Astrocyte of the spinal cord (primary cell): ENCODE measurements at places on chromosomes 4 and X.

- DNase-seq: peak; percentile 57
These were observed 37.0 kb upstream of the ATP6AP2 start for GRCh38 chrX:40543661-40544328.

DNA sequence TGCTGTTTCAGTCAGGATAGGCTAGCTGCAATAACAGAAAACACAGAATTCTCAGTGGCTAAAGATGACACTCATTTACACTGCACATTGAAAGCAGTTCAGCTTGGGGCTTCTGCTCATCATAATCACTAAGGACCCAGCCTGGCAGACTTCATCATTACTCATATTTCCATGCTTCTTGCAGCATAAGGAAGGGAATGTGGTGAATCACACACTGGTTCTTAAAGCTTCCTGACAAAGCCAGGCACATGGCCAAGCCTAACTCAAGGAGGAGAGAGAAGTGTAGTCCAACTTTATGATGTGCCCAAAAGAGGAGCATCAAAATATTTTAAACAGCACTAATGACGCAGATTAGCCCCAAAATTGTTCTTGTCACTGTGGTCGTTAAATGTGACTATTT is 186.5 kb downstream of the BANK1 start:
- peak; percentile 95 for DNase-seq

DNA sequence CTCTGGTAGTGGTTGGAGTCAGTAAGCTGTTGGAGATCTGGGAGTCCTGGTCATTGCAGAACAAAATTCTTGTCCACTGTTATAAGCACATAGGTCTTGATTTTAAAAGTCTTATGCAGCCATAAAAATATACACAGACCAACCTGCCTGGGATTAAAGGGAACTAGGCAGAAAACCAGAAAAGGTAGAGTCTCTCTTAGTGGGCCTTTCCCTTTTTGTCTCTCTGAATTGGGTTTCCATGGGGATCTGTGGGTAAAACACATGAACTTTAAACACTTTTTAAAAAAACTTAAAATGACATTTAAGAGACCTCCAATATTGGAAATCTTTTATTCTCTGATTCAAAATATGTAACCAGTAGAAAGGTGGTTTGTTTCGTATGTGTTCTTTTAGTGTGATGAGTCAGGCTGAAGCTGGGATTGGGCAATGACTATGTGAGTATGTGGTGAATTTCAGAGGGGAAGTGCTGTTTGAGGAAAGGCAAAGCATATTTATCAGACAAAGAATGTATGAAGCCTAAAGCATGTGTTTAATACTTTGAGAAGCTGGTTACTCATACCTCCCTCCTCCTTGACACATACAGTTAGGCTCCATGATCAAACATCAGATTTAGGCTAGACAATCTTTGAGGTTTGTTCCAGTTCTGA is 29.6 kb downstream of the SLC16A2 start:
- DNase-seq: peak; percentile 92

DNA sequence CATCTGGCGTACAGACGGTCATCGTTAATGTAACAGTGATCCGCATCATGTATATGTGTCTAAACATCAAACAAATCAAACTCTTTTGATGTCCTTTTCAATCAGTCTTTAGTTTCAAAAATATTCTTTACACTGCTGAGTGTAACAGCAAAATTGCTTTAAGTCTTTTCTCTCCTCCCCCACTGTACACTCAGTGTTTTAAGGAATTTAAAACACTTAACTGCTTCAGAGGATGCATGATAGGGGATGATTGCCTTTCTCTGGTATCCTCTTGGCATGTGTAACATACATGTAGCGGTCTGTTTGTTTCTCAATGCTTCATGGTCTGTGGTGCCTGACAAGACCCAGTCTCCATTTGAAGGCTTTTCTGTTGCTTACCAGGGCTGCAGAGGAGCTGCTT is 41.6 kb downstream of the LIMCH1 start:
- DNase-seq: no peak

DNA sequence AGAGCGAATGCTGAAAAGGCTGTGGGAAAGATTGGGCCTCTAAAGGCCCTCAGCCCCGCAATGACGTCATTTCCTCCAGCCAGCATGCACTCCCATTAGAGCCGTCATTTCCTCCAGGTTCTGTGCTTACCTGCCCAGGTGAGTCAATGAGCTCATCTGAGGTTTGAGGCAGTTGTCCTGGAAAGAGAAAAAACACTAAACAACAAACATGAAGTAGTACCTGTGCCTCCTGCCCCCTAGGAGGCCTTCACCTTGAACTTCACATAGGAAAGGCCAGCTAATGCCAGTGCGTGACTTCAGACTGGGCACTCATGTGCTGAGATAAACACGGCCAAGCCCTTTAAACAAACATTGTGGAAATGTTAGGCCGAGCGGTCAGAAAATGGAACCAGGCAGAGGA is 55.9 kb downstream of the FHDC1 start:
- no peak for DNase-seq

DNA sequence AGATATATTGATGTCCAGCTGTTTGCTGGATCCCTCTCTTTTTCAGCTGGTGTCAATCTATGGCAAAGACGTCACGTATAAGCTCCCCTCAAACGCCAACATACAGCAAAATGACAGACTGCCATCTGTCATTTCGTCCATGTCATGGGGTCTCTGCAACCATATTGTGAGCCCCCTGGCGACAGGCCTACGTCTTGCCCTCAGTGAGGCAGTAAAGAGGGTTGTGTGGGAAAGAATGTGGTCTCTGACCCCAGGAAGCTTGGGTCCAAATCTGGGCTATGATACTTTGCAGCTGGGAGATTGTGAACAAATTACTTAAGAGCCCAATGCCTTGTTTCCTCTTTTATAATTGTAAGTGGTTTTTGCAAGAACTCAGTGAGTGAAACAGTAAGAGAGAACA is 7.4 kb downstream of the SUPT20HL2 start:
- no peak for DNase-seq

- no peak for DNase-seq
These were observed 84.7 kb downstream of the RASL11B start for GRCh38 chr4:52946855-52947254.

DNA sequence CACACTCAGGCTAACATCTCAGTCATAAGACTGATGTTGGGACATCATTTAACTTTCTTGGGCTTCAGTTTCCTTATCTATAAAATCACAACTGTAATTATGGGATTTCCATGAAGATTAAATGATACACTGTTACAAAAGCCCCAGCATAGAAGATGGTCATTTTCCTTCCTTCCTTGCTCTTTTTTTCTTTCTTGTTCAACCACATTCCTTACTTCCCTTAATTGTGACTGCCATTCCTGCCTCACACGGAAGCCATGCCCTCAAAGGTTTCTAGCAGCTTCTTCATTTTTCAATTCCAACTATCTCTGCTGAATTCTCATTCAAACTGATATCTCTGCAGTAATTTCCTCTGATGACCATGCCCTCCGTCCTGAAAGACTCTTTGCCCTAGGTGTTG is 311.8 kb downstream of the PPP3CA start:
- no peak for DNase-seq

- peak; percentile 69 for DNase-seq
These were observed 28.0 kb upstream of the NSUN7 start for GRCh38 chr4:40721730-40722171.

- DNase-seq: no peak
These were observed 230.8 kb downstream of the CFAP299 start for GRCh38 chr4:80566203-80566872.

DNA sequence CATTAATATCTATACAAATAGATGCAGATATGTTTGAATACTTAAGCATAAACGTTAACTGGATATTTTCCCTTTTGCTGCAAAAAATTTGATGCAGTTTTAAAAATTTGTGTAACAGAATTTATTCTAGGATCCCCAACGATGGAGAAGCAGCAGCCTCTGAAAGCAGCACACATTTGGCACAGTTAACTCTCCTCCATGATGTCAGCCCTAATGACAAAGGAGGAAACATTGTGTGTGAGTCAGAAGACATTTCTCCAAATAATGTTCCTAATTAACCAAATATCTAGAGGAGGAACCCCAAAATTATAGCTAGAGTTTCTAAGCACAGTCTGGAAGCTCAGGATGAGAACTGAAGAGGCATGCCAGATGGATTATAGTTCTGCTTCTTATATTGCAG is 281.9 kb upstream of the MAD2L1 start:
- no peak for DNase-seq

- DNase-seq: no peak
These were observed 78.8 kb downstream of the EVC2 start for GRCh38 chr4:5629542-5629941.

GRCh38 chr4:20395160-20395773 is 143.6 kb downstream of the SLIT2 start:
- DNase-seq: no peak

DNA sequence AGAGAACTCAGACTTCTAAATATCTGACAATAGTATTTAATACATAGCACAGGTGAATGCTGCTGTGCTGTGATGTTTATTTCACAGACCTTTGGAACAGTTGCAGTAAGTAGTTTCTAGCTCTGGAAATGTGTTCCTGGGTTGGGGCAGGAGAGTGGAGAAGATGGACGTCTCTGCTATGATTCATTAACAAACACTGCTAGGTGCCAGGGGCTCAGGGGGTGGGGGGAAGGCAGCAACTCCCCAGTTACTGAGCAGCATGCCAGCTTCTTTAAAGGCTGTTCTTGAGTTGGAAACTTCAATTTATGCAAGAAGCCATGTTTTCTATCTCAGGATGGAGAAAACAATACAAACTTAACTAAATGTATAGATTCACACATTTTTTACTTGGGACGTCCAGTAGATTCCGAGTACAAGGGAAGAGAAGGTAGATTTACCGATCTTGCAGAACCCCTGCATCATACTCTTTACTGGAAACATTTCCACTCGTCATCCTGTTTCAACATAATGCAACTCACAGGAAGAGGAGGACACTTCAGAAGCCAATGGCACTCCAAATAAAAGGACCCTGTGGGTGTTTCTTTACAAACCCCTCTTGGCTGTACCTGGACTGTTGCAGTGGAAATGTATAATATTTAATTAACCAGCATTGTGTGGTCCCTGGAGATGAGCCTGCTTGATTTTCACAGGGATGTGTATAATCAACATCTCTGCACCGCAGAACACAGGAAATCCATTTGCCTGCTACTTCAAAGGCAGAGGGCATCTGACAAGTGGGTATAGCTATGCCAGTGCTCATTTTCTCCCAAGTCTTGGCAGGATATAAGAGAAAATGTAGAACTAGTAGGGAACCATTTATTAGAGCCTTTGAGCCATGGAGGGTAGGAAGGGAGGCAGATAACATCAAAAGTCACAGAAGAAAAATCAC is 171.4 kb downstream of the SH3KBP1 start:
- no peak for DNase-seq

DNA sequence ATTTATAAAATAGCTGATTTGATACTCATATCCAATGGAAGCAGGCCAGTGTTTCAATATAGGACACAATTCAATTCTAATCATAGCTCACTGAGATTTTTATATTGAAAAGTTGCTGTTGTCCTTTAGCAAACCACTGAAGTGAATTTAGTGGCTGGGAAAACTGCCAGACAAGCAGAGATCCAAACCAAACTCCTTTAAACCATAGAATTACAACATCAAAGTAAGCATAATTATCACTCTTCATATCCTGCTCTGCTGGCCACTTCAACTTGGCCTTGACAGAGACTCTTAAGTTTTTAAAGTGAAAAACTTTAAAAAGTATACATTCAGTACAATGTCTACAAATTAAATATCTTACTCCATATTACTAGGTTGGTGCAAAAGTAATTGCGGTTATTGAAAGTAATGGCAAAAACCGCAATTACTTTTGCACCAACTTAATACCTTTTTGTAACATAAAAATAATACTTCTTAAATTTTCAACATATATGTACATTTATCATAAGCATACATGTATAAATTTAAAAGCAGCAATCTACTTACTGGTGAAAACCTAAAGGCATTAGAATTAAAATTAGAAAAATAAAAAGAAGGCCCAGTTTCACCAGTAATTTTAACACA is 433.0 kb downstream of the PCDH10 start:
- DNase-seq: peak; percentile 74

- DNase-seq: no peak
These were observed 81.3 kb upstream of the LIMCH1 start for GRCh38 chr4:41456559-41457101.

DNA sequence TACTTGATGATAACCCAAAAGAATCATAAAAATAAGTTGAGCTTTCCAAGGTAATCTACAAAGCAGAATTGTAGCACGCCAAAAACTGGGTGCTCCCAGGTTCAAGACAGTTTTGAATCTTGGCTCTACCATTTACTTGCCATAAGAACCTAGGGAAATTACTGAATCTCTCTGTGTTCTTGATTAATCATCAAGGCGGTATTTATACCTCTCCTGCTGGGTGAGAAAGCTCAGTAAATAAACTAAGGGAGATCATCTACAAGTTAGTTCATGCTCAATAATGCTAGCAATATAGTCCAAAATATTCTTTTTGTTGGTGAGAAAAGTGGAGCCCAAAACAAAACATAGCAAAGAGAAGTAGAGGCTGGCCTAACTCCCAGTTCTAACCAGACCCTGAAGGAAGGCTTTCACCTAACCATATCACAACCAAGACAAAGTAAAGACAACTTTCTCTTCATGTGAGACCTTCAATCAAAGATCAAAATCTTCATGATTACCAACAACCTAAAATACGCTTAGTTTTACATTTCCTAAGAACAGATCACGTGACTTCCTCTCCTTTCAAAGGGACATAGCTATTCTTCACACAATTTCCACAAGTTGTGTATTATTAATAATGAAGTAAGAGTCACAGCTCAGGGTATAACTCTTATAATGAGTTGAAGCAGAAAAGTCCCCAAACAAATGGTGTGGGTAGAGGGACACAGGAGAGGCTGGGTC is 34.4 kb downstream of the TNIP3 start:
- DNase-seq: no peak

DNA sequence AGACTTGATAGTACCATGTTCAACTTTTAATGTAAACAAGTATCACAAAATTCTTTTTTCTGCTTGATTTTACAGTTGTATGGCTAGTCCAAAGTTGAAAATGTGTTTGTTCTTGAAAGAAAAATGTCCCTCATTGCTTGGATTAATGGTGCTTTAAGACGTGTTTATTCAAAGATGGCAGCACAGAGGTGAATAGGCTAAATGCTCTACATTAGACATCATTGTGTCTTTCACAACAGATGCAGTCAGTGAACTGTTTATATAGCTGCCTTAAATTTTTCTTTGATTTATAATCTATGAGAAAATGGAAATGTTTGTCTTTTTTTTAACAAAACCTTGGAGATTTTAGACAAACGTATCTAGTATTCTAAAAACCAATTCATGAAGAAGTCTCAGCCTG is 137.3 kb downstream of the BMPR1B start:
- DNase-seq: no peak

- DNase-seq: no peak
These were observed 331.6 kb upstream of the F9 start for GRCh38 chrX:139198936-139199335.

GRCh38 chrX:71622032-71622575 is 3.8 kb upstream of the CXCR3 start:
- no peak for DNase-seq
